ENCODE measurements at places on chromosomes 3 and 15. TPM values are rescaled to one million over a fixed set of nuclear protein-coding genes. Genes with fewer than 3 reads are reported as not detected.

GRCh38 chr3:195173657-195174056 lies 97.3 kb downstream of the XXYLT1 start:
- DNase-seq, result no peak

Gene GOLGA6L7
- not detected for total RNA-seq

GRCh38 chr15:81302701-81303109 lies 21.2 kb downstream of the STARD5 start:
- DNase-seq, result no peak

Gene PLSCR5
- total RNA-seq, result not detected

Gene ZBTB47
- 10.8 TPM for total RNA-seq

Gene PHC3
- total RNA-seq, result 16.2 TPM

Gene GNAT1
- total RNA-seq, result not detected

Gene C3orf62
- 3.9 TPM for total RNA-seq

Measured in PC-3 (cell line).